ENCODE measurements at places on chromosomes 11 and 22.

GRCh38 chr22:37283393-37283937, 1.2 kb downstream of the CYTH4 start:
- H3K36me3 ChIP-seq = no peaks in the 10 kb centered on the region
- H3K27ac ChIP-seq = no peak overlapping the region
- H3K27me3 ChIP-seq = no peaks in the 10 kb centered on the region
- DNase-seq = no peak

DNA sequence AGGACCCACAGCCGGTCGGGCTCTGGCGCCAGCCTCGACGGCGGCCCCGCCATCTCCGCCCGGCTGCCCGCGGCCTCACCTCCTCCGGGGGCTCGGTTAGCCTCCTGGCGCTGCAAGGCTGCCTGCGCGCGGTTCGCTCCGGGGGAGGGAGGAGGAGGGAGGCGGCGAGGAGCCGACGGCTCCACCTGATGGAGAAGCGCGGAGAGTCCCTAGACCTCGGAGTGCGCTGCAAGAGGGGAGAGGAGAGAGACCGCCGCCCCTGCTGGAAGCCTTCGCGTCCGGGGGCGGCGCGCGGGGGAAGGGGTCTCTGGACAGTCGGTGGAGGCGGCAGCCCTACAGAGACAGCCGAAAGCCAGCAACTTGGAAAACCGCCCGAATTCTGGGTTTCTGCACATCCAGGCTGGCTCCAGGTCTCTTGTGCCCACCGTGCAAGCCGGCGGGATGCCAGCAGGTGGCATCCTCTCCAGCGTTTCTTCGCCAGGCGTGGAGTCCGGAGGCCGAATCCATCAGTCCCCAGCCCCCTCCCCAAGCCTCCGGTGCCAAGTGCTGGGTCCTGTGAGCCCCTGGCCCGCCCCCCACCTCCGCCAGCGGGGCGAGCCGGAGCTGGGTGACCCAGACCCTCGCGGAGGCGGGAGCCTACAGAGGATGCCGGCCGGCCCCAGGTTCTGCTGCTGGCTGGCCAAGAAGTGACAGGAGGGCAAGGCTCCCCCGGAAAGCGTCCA, 2.9 kb upstream of the KIRREL3 start:
- no peak overlapping the region for H3K27ac ChIP-seq
- DNase-seq = no peak
- H3K4me1 ChIP-seq = no peaks in the 10 kb centered on the region

DNA sequence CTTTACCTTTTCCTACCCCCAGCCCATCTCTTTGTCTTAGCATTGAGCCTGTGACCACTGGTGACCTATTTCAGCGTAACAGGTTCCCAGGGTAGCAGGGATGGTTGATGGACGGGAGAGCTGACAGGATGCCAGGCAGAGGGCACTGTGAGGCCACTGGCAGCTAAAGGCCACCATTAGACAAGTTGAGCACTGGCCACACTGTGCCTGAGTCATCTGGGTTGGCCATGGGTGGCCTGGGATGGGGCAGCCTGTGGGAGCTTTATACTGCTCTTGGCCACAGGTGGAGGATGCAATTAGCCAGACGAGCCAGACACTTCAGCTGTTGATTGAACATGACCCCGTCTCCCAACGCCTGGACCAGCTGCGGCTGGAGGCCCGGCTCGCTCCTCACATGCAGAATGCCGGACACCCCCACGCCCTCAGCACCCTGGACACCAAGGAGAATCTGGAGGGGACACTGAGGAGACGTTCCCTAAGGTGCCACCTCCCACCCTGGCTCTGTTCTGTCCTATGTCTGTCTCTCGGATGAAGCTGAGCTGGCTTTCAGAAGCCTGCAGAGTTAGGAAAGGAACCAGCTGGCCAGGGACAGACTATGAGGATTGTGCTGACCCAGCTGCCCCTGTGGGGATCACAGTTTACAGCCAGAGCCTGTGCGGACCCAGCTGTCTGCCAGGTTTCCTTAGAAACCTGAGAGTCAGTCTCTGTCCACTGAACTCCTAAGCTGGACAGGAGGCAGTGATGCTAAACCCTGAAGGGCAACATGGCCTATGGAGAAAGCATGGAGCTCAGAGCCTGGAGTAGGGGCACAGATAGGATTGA, 29.8 kb downstream of the PIK3IP1 start:
- H3K4me1 ChIP-seq = no peaks in the 10 kb centered on the region
- peaks cover 4% of the 10 kb centered on the region for H3K36me3 ChIP-seq
- H3K27ac ChIP-seq = no peak overlapping the region
- no peak for DNase-seq
- H3K27me3 ChIP-seq = no peaks in the 10 kb centered on the region

DNA sequence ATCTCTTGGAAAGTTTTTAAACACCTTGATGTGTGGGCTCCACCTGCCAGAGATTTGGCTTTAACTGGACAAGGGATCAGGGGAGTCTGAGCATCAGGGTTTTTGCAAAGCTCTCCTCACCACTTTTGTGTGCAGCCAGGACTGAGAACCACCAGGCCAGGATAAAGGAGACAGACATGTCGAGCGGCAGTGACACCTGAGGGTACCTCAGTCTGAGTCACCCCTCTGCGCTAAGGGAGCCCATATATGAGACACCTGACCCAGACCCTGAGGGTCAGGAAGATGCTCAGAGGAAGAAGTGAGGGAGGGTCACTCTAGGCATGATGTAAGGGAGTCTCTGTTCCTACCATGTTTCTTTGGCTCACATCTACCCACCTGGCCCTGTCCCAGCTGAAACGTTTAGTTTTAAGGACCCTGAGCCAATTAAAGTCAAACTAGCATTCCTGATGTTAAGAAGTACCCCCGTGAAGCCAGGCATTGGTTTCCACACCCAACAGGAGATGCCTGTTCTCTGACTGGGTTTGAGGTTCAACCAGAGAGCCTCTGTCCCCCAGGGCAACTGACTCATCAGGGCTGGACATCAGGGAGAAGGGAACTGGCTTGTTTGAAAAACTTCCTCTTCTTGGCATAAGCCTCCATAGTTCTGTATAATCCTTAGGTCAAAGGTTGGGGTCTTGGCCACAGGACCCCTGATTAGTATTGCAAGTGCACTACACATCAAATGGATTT, 72.4 kb upstream of the BIRC3 start:
- no peak overlapping the region for H3K27ac ChIP-seq
- no peaks in the 10 kb centered on the region for H3K27me3 ChIP-seq
- DNase-seq = peak; percentile 53
- H3K4me1 ChIP-seq = peaks cover 42% of the 10 kb centered on the region

GRCh38 chr22:42444077-42444904, 12.1 kb upstream of the NFAM1 start:
- peak overlapping the region; percentile 49 for H3K4me3 ChIP-seq
- H3K27me3 ChIP-seq = no peaks in the 10 kb centered on the region
- DNase-seq = peak; percentile 67
- H3K27ac ChIP-seq = peak overlapping the region; percentile 29
- H3K4me1 ChIP-seq = peaks cover 11% of the 10 kb centered on the region

- H3K4me1 ChIP-seq = no peaks in the 10 kb centered on the region
- no peaks in the 10 kb centered on the region for H3K36me3 ChIP-seq
- peaks cover 38% of the 10 kb centered on the region for H3K27me3 ChIP-seq
- H3K4me3 ChIP-seq = no peak overlapping the region
Observed at GRCh38 chr11:33507967-33508366, 192.7 kb downstream of the C11orf91 start.

DNA sequence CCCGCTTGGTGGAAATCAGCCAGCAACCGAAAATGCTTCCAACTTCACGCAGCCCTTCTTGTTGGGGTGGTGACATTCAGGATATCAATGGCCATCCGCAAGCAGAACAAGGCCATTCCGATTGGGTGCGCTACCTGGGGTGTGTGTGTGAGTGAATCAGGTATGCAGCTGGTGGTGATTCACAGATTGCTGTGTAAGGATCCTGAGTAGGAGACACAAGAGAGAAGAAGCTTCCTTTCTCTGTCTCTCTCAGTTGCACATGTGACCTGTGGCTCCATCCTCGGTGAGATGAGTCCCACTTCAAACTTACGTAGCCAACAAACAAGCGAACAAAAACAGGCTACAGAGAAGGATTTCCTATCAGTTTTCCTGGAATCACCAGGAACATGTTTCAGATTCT, 9.6 kb upstream of the TMEM184B start:
- DNase-seq = no peak
- no peak overlapping the region for H3K4me3 ChIP-seq
- H3K4me1 ChIP-seq = peaks cover 23% of the 10 kb centered on the region
- H3K27ac ChIP-seq = no peak overlapping the region

DNA sequence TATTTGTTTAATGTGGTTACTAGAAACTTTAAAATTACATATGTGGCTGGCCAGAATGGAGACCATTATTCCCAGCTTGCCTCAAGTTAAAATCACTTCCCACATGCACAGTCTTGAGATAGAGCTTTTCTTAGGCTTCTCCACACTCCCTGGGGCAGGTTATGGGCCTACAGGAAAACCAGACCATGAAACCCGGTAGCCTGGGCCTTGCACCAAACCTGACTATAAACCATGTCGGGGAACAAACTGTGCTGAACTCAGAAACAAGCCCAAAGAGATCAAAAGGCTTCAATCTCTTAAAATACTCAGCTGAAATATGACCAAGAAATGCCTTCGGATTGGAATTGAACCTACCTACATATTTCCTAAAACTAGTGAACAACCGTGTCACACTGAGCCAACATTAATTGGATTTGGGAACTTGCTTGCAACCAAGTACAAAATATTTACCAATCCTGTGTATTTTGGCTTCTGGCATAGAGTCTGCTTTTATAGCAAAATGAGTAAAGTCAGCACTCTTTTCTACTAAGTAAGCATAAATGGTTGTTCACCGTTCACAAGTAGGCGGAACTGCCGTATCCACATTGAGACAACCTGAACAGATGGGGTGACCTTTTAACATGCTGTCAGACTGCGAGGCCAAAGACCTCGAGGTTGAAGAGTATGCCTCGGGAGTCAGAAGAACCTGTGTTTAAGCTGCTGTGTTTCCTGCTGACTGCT, 199.5 kb downstream of the FAM76B start:
- no peaks in the 10 kb centered on the region for H3K4me1 ChIP-seq
- no peaks in the 10 kb centered on the region for H3K36me3 ChIP-seq
- no peaks in the 10 kb centered on the region for H3K27me3 ChIP-seq
- H3K4me3 ChIP-seq = no peak overlapping the region

- H3K4me1 ChIP-seq = no peaks in the 10 kb centered on the region
- no peak overlapping the region for H3K4me3 ChIP-seq
- no peak overlapping the region for H3K27ac ChIP-seq
- H3K27me3 ChIP-seq = peaks cover 36% of the 10 kb centered on the region
Observed at GRCh38 chr11:134843735-134844134, 431.7 kb upstream of the B3GAT1 start.

DNA sequence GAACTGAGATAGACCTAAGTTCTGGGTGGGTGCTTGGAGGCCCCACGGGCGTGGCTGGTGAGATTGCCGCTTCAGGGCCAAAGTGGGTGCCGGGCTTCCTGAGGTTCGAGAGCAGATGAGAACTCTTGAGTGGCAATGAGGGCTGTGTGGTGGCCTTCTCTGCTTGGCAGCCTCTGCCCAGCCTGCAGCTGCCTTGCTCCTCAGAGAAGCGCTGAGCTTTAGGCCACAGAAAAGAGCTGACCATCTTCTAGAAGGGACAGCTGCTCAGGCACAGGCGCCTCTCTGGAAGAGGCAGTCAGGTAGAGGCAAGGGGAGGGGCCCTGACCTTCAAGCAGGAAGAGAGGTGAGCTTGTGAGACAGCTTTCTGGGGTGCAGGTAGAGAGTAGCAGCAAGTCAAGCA, 72.8 kb downstream of the MED15 start:
- no peak overlapping the region for H3K4me3 ChIP-seq

- no peak for DNase-seq
- H3K27ac ChIP-seq = no peak overlapping the region
- no peaks in the 10 kb centered on the region for H3K4me1 ChIP-seq
- H3K36me3 ChIP-seq = no peaks in the 10 kb centered on the region
- no peak overlapping the region for H3K4me3 ChIP-seq
Observed at GRCh38 chr11:85118151-85118550, 509.0 kb downstream of the DLG2 start.

DNA sequence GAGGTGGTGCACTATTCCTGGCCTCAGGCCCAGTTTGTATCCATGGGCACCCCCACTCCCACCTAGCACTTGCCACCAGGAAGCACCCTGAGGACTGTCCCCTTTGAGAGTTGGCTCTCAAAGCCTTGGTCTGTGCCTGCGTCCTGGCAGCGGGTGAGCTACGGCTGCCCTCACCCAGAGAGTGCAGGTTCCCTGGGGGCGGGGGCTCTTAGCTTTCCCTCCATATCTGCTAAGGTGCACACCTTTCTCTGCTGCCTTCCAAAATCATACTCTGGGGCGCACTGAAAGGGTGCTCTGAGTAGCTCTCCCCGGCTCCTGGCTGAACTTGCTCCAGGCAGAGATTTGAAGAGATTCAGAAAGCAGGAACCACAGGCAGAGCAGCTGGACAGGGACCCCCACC, 7.1 kb downstream of the KCNQ1 start:
- H3K27ac ChIP-seq = no peak overlapping the region
- H3K4me3 ChIP-seq = no peak overlapping the region
- no peaks in the 10 kb centered on the region for H3K36me3 ChIP-seq
- no peaks in the 10 kb centered on the region for H3K4me1 ChIP-seq
- H3K27me3 ChIP-seq = no peaks in the 10 kb centered on the region

GRCh38 chr11:68929706-68930570, 26.2 kb downstream of the IGHMBP2 start:
- DNase-seq = no peak
- no peak overlapping the region for H3K27ac ChIP-seq
- H3K36me3 ChIP-seq = peaks cover 30% of the 10 kb centered on the region
- no peaks in the 10 kb centered on the region for H3K4me1 ChIP-seq
- H3K27me3 ChIP-seq = no peaks in the 10 kb centered on the region
- no peak overlapping the region for H3K4me3 ChIP-seq
